ENCODE measurements at places on chromosomes 6 and 20.

DNA sequence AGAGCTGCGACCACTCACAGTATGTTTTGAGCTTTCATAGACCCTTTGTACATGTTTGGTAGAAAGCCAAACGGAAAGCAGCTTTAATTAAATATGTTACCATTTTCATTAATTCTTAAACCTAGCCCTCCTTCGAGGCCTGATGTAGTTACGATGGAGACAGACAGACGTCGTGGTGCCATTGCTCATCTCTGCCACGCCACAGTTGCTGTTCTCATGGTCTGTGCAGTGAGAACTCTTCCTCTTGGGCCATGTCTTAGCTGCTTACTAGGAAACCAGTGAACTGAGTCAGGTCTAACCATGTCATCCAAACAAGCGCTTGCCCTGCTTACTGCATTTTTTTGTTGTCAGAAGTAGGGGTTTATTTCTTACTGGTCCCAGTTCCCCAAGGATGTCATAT, 62.8 kb downstream of the SNX9 start:
- no peak for DNase-seq

GRCh38 chr6:127971945-127972391, 71.1 kb upstream of the THEMIS start:
- no peak for DNase-seq

- DNase-seq, result no peak
These were observed 137.8 kb downstream of the TTLL2 start for GRCh38 chr6:167462514-167463312.

GRCh38 chr6:157239671-157240058, 83.7 kb downstream of the TMEM242 start:
- no peak for DNase-seq

DNA sequence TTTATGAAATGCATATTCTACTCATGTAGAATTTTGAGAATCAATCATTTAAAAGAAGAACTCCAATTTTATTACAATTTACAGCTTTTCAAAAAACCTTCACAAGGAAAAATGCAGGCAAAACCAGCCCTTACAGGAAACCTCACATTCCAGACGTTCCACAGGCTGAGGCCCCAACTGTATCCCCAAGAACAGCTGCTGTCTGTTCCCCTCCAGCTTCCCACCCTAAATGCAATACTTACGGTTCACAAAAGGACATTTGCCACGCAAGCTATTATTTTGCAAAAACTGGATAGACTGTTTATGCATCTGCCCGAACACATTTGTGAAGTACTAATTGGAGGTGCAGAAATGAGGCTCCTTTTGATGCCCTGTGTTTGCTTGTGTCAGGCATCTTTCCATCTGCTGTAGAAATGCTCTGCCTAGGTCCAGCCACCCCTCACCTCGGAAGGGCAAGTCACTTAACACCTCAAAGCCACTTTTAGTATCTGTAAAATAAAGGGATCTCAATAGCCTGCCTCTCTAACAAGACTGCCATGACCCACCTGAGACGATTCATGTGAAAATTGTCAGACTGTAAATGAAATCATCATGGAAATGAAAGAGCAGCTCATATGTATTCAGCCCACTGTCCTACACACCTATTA, 26.5 kb downstream of the PDE10A start:
- no peak for DNase-seq

GRCh38 chr6:37368961-37369320, 15.2 kb downstream of the RNF8 start:
- no peak for DNase-seq

DNA sequence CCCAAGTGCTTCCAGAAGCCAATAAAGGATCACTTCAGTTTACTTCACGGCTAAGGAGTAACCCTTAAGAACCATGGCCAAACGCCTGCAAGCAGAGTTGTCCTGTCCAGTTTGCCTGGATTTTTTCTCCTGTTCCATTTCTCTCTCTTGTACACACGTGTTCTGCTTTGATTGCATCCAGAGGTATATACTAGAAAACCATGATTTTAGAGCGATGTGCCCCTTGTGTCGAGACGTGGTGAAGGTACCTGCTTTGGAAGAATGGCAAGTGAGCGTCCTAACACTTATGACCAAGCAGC, 2.5 kb downstream of the RFPL4B start:
- no peak for DNase-seq

DNA sequence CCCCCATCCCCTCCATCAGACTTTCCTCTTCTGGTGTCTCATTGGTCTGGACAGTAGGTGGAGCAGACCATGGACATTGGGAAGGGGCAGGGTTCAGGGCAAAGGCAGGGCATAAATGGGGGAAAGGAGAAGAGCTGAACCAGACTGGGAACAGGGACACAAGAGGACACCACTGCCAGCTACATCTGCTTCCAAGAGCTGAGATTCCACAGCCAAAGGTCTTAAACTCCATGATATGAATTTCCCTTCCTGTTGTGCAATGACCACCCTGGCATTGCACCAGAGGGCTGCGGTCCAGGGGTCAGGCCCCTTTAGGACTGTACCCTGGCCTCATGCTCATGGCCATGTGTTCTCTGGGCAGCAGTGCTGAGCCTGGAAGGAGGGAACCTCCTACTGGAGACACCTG, 137.9 kb downstream of the MAFB start:
- DNase-seq, result no peak

DNA sequence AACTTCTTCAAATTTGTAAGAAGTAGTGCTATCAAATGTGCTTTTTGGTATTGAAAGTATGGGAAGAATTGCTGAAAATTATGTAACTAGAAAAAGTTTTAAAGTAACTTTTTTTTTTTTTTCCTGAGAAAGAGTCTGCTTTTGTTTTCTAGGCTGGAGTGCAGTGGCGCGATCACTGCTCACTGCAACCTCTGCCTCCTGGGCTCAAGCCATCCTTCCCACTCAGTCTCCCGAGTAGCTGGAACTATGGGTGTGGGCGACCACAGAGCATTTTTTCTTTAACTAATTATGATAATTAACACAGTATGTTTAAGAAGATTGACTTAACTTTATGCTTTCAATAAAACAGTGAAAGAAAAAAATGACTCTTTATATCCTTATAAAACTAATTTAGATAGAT, 38.4 kb downstream of the BMP5 start:
- DNase-seq, result no peak

DNA sequence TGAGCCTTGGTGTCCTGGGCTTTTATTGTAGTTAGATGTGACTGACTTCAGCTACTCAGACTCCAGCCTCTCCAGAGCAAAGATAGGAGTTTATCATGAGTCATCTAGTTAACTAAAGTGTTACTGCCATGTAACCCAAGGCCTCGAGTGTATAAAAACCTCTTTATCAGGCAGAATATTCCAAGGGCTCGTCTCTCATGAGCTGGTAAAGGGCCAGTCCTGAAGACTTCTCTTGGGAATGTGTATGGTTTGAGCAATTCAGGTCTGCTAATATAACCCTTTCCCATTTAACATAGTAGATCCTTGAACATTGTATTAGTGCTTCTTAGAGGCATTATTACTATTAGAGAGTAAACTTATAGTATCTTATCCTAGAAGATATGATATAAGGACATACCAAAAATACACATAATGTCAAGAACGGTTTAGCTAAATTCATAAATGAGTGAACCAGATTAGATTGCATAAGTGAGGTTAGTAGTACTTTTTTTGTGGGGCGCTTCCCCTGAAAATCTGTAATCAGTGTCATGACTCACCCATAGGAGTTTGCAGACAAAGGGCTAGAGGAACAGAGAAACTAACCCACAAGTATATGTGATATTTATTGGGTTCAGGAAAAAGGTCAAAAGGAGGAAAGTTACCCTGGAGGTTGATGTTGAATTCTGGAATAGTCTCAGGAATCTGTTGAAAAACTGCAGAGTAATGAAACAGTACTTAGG, 16.0 kb downstream of the DSE start:
- no peak for DNase-seq

GRCh38 chr20:10728873-10729670, 55.3 kb upstream of the JAG1 start:
- DNase-seq, result no peak

DNA sequence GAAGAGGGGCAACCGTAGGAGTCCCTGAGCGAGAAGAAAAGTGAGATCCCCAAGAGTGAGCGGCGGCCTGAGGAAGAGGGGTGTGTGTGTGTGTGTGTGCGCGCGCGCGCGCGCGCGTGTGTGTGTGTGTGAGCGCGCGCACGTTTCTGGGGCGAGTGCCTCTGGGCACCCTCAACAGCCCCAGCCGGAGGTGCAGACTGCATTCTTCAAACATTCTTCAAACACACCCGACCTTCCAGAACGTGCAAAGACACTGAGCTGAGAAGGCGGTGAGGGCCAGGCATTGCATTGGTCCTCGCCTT, 76.2 kb upstream of the FOXP4 start:
- no peak for DNase-seq

DNA sequence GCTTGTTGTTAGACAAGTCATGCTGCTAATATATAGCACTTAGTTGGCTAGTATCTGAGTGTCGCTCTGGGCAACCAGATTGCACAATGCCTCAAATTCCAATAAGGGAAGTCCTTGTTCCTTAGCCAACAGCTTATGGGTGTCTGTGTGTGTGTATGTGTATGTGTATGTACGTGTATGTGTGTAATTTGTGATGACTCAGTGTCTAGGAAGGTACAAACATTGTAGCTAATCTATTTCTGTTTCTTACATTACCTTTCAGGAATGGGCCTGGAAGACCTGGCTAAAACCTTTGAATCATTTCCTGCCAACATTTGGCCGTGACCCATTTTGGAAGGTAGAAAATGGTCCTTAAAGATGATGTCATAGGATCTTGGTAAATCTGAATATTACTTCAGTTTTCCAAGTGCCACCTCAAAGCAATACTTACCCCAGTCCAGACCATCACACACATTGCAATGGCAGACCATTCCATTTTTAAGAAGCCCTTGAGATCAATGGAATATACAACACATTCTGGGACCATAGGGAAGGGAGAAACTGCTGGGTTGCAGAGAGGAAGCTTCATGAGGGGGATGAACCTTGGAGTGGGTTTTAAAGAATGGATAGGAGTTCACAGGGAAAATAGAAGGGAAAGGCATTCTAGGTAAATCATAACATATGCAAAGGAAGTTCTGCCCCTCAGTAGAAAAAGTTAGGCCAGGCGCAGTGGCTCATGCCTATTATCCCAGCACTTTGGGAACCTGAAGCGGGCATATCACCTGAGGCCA, 25.1 kb downstream of the NEDD9 start:
- DNase-seq, result no peak

DNA sequence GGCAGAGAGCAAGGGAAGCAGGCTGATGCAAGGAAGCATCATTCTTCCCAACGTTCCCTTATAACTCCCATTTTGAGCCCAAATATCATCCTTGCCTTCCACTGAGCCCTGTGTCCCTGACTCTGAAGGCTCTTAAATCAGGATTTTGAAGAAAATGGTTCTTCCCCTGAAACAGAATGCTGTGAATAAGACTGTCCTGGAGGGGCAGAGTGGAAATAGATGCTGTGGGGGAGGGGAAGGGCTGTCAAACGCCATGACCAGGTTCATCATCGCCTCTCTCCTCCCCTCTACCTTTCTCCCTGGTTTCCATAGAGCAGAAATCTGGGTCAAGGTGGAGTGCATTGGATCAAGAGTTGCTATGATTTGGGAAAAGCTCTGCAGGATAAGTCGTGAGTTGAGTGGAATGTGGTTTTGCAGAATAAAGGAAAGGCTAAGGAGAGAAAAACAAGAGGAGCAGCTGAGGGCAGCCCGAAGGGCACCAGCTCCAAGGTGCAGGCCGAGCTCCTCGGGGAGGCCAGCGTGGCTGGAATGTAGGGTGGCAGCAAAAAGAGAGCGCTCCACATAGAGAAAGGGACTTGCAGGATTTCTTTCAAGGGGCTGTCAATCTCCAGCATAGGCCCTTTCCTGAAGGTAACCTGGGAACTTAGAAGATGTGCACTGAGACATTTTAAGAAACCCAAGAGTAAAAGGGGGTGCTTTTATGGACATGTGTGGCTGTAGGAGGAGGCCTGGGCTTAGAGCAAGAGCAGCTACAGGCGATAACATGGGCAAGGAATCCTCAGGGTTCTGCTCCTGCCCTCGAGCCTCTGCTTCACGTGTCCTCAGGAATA, 120.8 kb upstream of the CDYL start:
- no peak for DNase-seq

GRCh38 chr6:141267420-141267819, 865.3 kb upstream of the GJE1 start:
- no peak for DNase-seq

- DNase-seq, result no peak
These were observed 6.7 kb downstream of the TEAD3 start for GRCh38 chr6:35489995-35490791.

DNA sequence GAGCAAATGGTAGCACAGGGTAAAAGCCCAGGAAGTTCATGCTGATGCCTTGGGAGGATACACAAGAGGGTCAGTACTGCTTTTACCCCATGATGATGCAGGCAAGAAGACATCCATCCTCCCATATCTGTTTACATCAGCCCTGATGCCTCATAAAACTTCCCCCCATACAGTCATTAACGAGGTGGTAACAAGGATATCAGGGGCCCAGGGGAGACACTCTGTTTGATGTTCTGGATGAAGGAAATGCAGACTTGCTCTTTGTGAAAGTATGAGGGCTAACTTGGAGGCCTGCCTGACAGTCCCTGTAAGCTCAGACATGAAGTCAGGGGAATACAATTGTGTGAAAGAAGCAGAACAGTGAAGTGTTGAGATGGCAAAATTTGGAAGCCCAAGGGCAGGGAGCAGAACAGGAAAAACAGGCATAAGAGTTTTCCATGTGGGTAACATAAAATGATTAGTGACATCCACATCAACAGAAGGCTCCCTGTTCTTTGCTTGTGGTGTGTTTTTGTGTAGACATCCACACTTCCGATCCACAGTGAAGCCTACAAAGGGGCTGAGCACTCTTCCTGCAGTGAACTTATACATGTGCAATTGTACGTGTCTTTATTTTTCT, 813.4 kb downstream of the MAFB start:
- no peak for DNase-seq

GRCh38 chr6:113414511-113414910, 442.6 kb upstream of the MARCKS start:
- DNase-seq, result no peak

DNA sequence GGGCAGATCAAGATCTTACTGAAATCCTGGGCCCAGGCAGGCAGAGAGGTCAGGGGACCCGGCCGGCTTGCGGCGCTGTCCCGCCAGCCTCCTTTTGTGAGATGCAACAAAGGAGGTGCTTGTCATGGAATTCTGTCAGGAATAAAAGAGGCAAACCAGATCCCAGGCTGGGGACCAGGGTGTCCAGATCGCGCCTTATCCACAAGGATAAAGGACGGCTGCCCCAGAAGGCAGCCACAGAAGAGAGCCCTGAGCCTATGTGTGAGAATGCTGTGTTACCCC, 42.6 kb upstream of the CDH22 start:
- no peak for DNase-seq

- DNase-seq, result no peak
These were observed 24.5 kb downstream of the MAPK14 start for GRCh38 chr6:36052097-36052496.

GRCh38 chr6:129680633-129681032, 29.3 kb downstream of the ARHGAP18 start:
- DNase-seq, result no peak

- no peak for DNase-seq
These were observed 54.3 kb upstream of the PRND start for GRCh38 chr20:4667371-4667773.

DNA sequence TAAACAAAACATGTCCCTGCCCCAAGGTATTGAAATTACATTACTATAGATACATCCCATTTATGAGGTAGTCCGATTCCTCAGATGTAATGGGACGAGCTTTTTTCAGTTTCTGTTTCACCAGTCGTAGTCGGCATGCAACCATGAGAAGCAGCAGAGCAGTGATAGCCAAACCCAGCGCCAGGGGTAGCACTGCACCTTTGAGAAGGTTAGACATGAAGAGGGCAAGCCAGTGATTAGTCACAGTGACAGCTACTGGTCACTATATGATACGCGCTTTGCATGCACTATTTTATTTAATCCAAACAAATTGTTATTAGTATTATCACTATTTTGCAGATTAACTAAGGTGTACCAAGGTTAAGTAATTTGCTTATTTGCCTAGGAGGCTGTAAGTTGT, 43.7 kb downstream of the LRP11 start:
- DNase-seq, result no peak
